ENCODE measurements at places on chromosomes 7 and 10.

- DNase-seq: no peak
Measured at GRCh38 chr7:27955011-27955410, 215.0 kb downstream of the TAX1BP1 start.

DNA sequence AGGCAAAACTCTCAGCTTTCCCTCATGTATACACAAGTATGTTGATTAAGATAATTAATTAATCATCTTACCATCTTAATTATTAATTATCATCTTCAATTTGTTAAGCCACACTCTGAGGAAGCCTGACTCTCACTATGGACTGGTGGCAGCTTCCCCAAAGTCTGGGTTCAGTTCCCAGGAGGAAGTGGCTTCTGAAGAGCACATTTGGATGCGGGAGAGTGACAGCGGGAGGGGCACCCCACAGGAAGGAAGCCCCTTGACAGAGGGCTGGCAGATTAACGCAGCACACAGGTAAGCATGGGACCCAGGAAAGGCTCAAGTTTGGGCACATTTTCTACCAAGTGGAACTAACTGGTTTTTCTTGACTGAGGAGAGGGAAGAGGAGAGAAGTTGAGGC lies 13.4 kb upstream of the SLIT1 start:
- DNase-seq: no peak

DNA sequence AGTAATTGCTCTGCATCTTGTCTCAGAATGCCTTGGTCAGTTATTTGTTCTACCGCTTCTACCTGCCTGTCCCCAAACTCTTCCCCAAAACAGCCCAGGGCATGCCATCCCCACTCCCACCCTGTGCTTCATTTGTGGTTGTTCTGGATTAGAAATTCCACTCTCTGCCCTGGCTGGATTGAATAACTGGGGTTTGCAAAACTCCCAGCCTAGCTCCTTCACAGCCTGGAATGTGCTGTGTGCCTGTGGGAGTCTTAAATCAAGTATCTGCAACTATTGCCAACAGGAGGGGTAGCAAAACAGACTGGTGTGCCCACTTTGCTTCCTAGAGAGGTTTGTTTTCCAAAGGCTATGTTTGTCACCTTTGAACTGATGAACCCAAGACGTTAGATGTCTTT lies 24.2 kb downstream of the TSPAN15 start:
- no peak for DNase-seq

- no peak for DNase-seq
Measured at GRCh38 chr7:150842018-150842417, 10.3 kb upstream of the AOC1 start.

GRCh38 chr10:112215342-112215774 lies 31.8 kb upstream of the GPAM start:
- DNase-seq: no peak

- DNase-seq: no peak
Measured at GRCh38 chr10:70898687-70899086, 10.3 kb upstream of the PCBD1 start.
